ENCODE measurements at places on chromosomes 6 and 20.

- no peak for DNase-seq
Measured at GRCh38 chr6:101502818-101503217, 109.3 kb downstream of the GRIK2 start.

DNA sequence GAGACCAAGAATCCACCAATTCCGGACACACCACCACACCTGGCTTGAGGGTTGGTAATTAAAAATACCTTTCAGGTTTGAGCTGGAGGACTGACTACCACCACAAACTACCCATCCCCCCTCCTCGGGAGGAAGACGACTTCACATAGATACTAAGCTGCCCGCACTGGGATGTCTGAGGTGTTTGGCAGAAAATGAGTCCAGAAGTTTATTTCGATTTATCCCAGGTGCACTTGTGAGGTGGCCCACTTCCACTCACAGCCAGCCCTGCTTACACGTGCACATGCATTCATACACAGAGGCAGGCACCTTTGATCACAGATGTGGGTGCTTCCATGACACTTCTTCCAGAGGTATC lies 187.1 kb downstream of the ID4 start:
- DNase-seq = no peak

DNA sequence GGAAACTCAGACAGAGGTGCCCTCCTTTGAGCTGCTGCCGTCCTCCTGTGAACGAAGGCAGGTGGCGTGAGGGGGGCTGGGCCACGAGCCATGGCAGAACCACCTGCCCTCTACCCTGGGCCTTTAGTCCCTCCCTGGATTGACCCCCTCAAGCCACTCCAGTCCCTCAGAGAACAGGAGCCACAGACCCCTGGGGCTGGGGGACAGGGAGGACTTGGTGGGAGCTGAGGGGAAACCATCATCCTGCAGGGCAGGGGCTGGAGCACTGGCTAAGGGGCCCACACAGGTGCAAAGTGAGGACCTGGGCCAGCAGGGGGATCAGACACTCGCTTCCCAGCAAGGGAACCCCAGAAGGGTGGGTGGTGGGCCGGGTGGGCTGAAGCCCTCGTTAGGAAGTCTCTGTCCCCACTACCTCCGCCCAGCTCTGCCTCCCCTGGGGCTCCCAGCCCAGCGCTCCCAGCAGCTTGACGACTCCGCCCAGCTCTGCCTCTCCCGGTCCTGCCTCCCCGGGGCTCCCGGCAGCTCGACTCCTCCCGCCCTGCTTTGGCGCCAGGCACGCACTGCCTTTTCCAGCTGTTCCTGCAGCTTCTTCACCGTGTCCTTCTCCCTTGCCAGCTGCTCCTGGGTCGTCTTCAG lies 44.4 kb downstream of the DSTN start:
- no peak for DNase-seq

GRCh38 chr6:45922728-45923351 lies 92.8 kb downstream of the CLIC5 start:
- DNase-seq = peak; percentile 4

DNA sequence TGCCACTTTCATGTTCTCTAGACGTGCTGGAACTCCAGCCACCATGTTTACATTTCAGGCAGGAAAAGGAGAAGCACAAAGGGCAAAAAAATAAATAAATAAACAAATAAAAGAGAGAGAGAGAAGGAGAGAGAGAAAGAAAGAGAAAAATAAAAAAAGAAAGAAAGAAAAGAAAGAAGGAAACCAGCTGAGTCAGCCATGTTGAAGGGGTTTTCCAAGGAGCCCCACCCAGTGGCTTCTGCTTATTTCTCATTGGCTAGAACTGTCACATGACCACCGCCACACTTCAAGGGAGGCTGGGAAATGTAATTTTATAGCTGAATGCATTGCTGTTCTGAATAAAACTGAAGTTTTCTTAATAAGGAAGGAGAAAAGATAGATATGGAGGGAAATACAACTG lies 71.1 kb downstream of the BFSP1 start:
- no peak for DNase-seq

- DNase-seq = no peak
Measured at GRCh38 chr6:52297433-52297832, 12.9 kb upstream of the MCM3 start.

DNA sequence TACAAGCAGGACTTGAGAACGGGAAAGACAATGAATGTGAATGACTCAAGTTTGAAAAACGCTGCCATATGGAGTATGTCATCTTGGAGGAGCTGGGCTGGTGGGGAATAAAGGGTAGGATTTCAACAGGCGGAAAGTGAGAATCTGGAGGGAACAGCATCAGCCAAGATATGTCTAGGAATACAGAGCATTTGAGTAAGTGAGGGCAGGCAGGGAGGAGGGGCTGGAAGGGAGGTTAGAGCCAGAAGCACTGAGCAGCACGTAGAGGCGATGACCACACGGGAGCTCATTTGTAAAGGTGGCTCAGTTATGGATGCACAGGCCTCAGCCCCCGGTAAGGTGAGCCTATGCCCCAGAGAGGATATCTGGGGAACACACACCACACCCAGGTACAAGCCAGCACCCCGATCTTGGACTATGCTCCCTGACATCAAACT lies 115.1 kb downstream of the ZMYND8 start:
- no peak for DNase-seq

GRCh38 chr6:32198866-32199265 lies 6.4 kb upstream of the GPSM3 start:
- no peak for DNase-seq

GRCh38 chr20:44596010-44596409 lies 13.6 kb downstream of the PKIG start:
- no peak for DNase-seq

DNA sequence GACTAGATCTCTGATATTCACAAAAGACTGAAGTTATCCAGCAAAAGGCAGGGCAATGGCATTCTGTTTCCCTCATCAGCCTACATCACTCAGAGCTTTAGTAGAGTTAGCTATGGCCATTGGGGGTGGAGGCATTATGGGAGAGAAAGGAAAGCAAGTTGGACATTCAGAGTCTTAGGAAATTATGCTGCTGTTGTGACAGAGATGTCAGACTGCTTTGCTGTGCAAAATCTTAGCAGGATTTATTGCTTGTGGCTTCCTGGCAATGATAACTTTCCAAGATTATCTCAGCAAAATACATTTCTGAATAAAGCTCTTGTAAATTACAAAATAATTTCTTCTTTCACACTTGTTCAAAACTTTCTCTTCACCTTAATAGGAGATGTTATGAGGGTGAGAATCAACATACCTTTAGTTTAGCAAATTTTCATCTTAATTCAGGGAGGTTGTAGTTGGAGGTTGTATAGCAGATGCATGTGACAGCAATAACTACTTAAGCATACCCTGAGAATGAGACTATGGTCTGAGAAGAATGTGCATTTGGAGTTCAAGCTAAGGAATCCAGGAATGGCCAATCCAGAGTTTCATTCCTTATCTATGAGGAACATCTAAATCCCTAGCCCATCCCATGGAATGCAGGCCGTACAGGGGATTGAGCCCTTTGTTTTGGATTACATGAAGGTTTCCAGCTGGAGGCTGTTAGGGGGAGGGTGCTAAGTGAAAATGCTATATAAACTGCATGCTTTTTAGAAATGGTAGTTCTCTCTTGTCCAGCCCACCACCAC lies 179.8 kb downstream of the HAO1 start:
- DNase-seq = no peak

- no peak for DNase-seq
Measured at GRCh38 chr20:19730706-19731105, 27.4 kb upstream of the RIN2 start.

DNA sequence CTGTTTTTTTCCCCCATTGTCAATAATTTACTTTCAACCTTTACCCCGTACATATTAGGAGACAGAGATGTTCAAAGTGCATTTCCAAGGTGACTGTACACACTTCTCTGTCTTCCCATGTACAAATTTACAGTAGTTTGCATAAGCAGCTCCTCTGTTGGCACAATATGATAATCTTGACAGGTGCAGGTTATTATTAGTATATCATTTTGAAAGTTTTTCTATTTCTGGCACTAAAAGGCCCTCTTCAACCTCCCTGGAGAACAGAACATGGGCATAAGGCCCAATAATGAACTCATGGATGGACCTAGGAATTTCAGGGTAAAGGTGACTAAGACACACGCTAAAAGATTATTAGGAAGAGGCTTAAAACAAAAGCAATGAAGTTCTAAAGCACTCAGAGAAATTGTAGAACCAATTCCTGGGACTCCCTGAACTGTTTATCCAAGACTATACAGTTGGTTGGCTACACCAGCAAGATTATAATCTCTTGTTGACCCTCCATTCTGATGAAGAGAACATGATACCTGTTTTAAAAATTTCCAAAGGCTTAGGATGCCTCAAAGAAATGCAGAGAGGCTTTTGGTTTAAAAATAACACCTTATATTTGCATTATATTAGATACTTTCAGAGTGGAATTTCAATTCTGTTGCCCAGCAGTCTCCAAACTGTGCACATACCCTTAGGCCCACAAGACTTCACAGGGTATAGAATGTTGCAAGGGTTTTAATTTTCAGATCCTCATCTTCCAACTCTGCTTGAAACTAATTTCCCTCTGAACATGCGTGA lies 1.1 kb downstream of the AIG1 start:
- no peak for DNase-seq

DNA sequence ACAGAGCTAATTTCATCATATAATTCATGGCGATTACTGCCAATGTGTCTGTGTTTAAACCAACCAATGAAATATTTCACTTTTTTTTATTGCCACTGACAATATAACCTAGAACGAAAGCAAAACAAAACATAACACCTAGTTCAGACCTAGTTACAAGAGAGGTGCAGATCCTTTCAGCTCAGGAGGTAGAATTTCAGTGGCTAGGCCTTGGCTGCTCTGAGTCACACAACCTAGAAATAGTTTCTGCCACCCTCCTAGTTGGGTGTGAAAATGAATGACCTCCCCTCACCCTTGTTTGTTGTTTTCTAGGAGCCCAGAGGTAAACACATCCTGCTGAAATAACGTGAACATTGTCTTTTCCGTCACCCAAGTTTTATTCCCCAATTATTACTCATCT lies 356.3 kb downstream of the HTR1B start:
- DNase-seq = no peak

- no peak for DNase-seq
Measured at GRCh38 chr6:131972741-131973140, 21.6 kb upstream of the CCN2 start.

- DNase-seq = no peak
Measured at GRCh38 chr20:58432186-58432954, 43.3 kb downstream of the VAPB start.

GRCh38 chr6:137496909-137497720 lies 2.9 kb upstream of the OLIG3 start:
- no peak for DNase-seq

DNA sequence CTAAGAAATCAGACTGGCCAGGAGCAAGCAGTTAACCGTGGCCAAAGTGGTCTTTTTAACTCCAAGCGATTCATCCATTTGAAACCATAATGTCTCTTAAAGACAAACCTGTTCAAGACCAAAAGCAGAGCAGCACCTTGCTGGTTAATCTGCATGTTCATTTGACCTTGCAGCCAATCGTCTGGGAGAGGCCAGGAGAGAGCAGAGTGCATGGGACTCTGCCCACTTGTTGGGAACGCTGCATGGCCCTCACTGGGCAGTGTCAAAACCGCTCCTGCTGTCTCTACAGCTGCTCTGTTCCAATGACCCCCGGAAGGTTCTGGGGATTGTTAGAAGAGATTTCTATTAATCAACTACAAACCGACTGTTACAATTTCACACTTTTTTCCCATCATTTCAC lies 79.6 kb downstream of the OLIG3 start:
- DNase-seq = no peak

DNA sequence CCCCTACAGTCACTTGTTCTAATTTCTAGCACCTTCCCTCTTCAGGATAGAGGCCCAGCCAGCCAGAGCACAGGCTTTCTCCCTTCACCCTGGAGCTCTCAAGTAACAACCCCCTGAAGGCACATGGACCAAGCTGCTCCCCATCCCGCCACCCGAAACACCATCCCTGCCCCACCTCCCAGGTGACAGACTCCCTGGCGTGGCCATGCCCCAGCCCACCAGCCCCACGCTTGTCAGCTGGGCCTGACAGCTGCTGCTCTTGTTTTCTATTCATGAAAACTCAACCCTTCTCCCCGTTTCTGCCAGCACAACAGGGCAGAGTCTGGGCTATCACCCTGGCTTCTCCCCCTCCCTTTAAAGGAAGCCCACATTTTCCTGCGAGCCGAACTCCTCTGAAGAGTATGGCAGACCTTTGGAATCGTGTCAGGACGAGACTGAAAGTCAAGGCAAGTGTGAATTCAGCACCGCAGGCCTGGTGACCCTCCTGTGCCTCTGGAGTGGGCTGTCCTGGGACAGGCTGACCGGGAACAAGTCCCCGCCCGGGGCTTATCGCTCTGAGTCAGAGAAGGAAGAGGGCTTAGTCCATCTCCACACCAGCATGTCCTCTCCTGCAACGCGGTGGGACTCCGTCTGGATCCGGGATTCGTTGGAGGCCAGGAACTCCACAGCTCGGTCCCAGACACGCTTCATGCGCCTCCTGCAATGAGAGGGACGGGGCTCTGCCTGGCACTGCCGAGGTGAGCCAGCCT lies 16.7 kb downstream of the LEMD2 start:
- DNase-seq = no peak

DNA sequence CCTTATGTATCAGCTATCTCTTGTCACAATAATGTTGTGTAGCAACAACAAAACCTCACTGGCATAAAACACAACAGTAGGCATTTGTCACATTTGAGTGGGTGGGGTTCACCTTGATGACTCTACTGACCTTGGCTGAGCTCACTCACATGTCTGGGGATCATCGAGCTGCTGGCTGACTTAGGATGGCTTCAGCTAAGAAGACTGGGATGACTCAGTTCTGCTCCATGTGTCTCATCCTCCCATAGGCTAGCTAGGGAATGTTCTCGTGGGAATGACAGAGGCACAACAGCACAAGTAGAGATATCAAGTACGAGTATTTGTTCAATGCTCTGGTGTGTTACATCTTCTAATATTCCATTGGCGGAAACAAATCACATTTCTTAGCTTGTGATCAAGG lies 167.9 kb downstream of the PLCB1 start:
- DNase-seq = no peak

DNA sequence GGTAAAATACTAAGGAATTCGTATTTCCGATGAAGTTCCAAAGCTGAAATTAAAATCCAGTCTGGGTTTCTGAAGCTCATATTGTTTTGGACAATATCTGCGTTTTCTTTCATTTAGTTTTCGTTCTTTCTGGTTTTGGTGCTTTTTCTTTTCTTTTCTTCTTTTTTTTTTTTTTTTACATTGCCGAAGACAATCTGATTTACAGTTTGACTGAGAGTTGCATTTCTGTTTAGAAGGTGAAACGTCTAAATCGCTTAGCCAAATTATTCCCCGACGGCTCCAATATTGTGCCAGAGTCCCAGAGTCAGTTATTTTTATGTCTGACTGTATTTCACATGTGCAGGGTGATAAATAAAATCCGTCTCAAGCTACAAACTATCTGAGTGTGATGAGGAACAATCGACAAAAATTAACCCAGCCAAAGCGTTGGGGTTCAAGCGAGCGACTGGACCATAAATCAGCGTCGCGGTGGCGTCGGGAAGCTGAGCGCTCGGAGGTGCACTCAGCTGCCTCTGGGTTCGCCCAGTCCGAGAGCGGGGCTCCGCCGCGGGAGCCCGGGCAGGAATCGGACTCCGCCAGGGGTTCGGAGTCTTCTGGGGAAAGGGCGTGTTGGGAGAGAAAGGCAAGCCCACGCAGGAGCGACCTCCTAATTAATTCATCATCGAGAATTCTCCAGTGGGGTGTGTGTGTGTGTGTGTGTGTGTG lies 8.2 kb upstream of the TBX18 start:
- DNase-seq = no peak

GRCh38 chr20:23161968-23162696 lies 76.0 kb upstream of the CD93 start:
- no peak for DNase-seq

Measured in stimulated activated CD8-positive, alpha-beta memory T cell treated with anti-CD3 and anti-CD28 coated beads, Interleukin-7, amount 100 ng/mL, for 1 hour (primary cell).